Stimulated activated CD8-positive, alpha-beta memory T cell treated with anti-CD3 and anti-CD28 coated beads, Interleukin-15, amount 100 ng/mL, for 48 hours (primary cell): ENCODE measurements at places on chromosomes 12 and 14.
A peak's percentile ranks its signal among the peaks of the same experiment; 100 is the strongest.

GRCh38 chr12:104546575-104546974 lies 89.8 kb downstream of the CHST11 start:
- no peak for DNase-seq

- no peak for DNase-seq
These were observed 22.8 kb downstream of the FAIM2 start for GRCh38 chr12:49880756-49881414.

DNA sequence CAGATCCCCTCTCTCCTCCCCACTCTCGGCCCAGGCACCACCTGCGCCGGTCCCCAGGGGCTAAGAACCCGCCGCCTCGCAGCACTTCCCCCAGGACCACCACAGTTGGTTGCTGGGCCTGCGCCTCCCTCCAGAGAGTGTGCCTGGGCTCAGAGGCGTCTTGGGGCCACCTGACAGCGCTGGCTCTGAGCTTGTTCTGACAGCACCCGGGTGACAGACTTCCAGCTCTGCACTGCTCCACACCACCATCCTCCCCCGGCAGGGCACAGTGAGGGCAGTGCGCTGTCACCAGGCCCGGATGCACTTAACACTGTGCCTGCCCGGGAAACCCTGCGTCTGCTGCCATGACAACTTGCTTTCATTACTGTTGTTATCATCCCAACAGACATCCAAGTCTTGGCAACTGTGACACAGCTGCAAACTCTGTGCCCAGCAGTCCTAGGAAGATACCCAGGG lies 6.6 kb downstream of the BRF1 start:
- DNase-seq: peak; percentile 56

DNA sequence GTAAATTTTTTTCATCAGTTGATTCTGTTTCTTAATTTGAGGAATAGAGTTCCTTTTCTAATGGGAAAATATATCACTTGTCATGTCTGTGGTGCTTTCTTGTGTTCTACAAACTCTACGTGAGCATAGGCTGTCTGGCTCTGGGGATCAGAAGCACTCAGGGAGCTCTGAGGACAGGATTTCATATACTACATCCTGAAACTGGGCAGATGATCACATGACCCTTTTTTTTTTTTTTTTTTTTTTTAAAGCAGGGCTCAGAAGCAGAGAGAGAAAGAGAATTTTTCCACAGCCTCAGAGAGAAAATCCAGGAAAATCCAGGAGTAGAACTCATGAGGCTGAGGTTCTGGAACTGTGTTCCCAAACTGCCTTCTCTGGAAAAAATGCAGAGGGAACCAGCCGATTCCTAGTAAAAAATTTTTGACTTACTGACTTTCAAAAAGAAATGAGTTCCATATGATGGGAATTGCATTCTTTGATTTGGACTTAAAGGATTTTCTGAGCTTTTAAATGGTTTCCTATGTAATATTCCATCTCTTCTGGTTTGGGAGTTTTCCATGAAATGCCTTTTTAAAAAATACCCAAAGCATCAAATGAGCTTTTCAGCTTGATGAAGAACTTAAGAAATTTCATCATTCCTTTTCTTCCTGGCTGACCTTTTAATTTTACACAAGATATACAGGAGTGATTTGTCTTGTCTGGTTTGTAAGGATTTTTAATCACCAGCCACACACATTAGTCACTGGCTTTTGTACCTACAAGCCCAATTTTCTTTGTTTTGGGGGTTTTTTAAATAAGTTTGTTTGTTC lies 183.1 kb upstream of the HIF1A start:
- DNase-seq: no peak

DNA sequence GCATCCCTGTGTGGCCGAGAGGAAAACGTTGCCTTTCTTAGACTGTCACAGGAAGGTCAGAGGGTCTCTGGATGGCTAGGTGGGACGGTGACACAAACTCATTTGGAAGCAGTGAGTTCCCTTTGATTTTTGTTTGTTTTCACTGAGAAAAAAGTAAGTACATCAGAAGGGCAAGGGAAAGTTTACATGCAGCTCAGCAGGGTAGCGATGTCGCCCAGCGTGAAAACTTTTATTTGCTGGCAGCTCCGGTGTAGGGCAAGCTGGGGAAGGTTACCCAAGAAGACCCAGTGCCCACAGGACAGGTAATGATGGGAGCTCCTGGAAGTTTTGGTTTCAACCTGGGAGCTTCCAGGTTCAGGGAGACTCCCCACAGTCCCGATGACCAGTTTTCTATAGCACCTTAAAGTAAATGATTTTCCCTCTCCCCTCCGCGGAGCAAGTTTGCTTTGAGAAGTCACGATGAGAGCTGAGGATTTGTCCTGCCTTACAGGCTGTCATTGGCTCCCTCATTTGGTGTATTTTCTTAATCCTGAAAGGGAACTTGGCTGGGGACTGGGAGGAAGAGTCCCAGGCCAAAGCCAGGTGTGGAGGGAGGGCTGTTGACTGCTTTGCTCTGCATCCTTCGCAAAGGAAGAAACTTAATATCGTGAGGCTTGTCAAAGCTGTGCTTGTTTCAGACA lies 64.7 kb upstream of the ESRRB start:
- no peak for DNase-seq

- no peak for DNase-seq
These were observed 1126.4 kb upstream of the FLRT2 start for GRCh38 chr14:84403585-84403984.

GRCh38 chr12:96183734-96184370 lies 10.3 kb upstream of the ELK3 start:
- no peak for DNase-seq

DNA sequence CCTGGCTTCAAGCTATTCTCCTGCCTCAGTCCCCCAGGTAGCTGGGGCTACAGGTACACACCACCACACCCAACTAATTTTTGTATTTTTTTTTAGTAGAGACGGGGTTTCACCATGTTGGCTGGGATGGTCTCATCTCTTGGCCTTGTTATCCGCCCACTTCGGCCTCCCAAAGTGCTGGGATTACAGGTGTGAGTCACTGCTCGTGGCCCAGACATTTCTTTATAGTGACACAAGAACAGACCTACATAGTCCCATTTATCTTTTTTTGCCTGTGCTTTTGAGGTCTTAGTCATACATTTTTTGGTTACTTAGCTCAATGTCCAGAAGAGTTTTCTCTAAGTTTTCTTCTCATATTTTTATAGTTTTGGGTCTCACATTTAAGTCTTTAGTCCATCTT lies 247.4 kb downstream of the SYT10 start:
- DNase-seq: no peak

DNA sequence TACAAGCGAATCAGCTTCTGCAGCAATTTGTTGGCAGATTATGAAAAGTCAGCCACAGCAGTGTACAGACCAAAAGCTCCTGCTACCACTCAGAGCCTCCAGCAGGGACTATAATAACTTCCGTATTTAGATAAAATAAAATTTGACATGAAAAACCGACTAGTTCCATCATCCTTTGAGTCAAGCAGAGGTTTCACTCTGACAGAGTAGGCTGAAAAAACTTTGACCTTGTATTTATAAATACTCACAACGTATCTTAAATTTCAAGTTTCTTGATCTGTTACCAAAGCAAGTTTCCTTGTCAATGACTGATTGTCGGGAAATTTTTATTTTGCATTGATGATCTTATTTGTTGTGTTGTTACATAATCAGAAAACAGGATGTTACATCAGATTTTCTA lies 283.4 kb downstream of the DAD1 start:
- no peak for DNase-seq

DNA sequence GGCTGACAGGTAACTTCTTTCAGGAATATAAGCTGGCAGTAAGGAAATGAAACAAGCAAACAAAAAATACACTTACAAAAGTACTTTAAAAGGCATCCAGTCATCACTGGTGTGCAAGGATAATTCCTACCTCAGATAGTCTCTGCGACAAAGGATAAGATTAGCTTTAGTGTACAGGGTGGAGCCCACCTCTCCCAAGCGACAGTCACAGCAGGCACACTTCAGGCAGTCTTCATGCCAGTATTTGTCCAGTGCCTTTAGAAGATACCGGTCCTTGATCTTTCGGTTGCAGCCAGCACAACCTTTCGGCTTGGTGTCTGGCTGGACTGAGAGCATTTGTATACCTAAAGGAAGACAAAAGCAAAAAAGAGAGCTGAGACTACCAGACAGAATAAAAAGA lies 5.4 kb downstream of the LMO3 start:
- no peak for DNase-seq

DNA sequence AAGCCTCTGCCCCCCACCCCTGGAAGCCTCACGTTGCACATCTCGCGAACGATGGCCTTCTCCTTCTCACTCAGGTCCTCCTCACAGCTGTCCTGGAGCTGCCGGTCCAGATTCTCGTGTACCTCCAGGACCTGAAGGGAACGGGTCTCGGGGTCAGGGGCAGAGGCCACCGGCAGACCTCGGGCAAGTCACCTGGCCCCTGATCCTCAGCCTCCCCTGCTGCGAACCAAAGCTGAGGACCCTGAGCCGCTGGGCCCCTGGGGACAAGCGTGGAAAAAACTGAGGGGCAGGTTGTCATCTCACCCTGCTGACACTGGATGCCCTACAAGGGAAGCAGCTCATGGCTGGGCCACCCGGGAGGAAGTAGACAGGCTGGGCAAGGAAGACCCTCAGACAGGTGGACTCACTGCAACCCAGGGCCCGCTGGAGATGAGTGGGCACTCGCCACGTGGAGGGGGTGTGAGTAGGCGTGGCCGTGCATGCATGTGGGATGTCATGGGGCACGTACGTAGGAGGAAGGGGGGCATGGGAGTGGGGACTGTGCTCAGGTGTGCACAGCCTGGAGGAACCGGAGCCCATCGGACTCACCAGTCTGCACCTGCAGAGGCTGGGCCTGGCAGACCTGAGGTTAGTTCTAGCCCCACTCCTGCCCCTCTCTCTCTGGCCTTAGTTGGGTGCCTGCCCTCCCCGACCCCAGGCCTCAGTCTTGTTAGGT lies 35.1 kb downstream of the CCNK start:
- no peak for DNase-seq

DNA sequence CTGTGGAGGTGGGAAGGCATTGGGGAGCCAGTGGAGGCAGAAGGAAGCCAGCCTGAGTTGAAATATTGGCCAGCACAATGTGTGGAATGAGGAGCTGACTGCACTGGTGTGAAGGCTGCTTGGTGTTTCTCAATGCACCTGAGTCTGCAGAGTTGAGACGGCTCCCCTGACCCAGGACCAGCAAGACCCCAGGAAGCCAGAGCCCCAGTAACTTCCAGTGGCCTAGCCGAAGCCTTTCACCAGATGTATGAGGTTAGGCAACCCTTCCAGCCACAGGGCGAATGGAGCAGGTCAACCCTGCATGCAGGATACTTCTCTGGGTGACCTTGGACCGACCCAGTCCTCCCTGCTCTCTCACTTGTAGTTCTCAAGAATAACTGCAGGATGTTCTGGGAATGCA lies 12.9 kb upstream of the KRT73 start:
- DNase-seq: no peak

- DNase-seq: no peak
These were observed 41.6 kb upstream of the CAPRIN2 start for GRCh38 chr12:30796313-30796780.

- DNase-seq: peak; percentile 15
These were observed 20.9 kb upstream of the ANO2 start for GRCh38 chr12:5965950-5966383.

DNA sequence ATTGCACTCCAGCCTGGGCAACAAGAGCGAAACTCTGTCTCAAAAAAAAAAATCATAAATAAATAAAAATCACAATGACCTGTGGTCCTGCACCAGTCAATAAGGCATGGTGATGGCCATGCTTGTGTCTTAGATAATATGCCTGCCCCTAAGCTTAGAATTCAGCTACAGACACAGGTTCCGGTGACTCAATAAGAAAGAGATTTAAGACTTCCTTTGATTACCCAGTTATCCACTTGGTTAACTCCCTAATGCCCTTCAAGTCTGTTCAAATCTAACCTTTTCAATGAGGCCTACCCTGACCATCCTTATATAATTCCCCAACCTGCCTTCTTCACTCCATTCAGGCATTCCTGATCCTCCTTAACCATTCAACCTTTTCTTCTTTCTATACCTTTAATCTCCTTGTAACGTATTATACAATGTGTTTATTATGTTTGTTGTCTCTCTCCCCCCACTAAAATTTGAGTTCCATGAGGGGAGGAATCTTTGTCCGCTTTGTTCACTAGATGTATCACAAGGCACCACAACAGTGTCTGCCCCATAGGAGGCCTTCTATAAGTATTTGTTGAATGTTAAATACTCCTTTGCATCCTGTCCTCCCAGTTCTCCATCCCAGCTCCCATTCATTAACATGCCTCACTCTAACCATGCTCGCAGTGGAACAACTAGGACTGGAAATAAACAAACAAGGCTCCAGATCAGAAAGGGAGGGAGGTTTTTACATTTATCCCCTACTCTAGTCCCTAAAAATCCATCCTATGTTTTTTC lies 8.9 kb downstream of the MAP4K5 start:
- no peak for DNase-seq

GRCh38 chr12:65622056-65622455 lies 202.2 kb upstream of the HMGA2 start:
- no peak for DNase-seq

DNA sequence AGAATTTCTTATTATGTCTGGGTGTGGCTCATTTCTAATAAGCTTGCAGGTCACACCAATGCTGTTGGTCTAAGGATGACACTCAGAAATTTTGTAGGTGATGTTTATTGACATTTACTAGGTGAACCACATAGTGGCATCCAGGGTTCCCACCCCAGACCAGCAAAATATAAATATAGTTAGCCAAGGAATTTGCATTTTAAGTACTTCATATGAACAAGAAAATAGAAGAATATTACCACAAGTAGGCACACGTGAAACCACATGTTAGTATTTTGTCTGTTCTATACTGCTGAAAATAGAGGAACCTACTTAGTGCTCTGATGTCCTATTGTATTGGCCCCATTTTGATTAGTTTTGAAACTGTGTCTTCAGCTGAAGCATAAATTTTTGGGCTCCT lies 71.1 kb downstream of the USP15 start:
- DNase-seq: no peak

DNA sequence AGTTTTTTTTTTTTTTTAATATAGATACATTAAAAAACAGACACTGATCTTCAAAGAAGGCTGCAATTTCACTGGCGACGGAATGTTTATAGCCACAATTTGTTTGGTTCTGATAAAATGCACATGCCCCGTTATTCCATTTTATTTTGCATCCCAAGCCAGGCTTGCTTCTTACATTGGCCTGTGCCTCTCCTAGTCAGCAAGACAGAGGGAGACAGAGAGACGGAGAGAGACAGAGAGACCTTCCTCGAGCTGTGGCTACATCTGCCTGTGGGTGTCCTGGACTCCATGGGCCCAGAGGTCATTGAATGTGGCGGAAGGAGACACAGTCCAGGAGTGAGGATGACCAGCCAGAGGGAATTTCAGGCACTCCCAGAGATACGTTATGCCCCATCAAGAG lies 926.6 kb downstream of the VRK1 start:
- no peak for DNase-seq
